ENCODE measurements at places on chromosomes 13 and 19. TPM values are rescaled to one million over a fixed set of nuclear protein-coding genes. Genes with fewer than 3 reads are reported as not detected.

Gene ZNF98
- total RNA-seq = not detected

Gene CERS1
- 15.7 TPM for total RNA-seq

Gene VSTM2B
- 0.18 TPM for total RNA-seq

Gene S1PR5
- total RNA-seq = not detected

- peaks cover 21% of the 10 kb centered on the region for H3K27me3 ChIP-seq
- no peak overlapping the region for H3K27ac ChIP-seq
- no peak for DNase-seq
- peaks cover 15% of the 10 kb centered on the region for H3K4me1 ChIP-seq
- peak overlapping the region; percentile 86 for H3K4me3 ChIP-seq
These were observed 7.2 kb downstream of the SLITRK5 start for GRCh38 chr13:87678372-87678752.

GRCh38 chr13:77913003-77913402, 5.6 kb downstream of the EDNRB start:
- H3K27ac ChIP-seq = no peak overlapping the region
- H3K4me3 ChIP-seq = no peak overlapping the region
- H3K27me3 ChIP-seq = no peaks in the 10 kb centered on the region
- peaks cover 2% of the 10 kb centered on the region for H3K4me1 ChIP-seq
- H3K36me3 ChIP-seq = no peaks in the 10 kb centered on the region
- no peak for DNase-seq

- DNase-seq = peak; percentile 14
- no peaks in the 10 kb centered on the region for H3K27me3 ChIP-seq
- no peaks in the 10 kb centered on the region for H3K36me3 ChIP-seq
- H3K27ac ChIP-seq = peak overlapping the region; percentile 96
- H3K4me3 ChIP-seq = no peak overlapping the region
These were observed 101.0 kb upstream of the DACH1 start for GRCh38 chr13:71967990-71968389.

DNA sequence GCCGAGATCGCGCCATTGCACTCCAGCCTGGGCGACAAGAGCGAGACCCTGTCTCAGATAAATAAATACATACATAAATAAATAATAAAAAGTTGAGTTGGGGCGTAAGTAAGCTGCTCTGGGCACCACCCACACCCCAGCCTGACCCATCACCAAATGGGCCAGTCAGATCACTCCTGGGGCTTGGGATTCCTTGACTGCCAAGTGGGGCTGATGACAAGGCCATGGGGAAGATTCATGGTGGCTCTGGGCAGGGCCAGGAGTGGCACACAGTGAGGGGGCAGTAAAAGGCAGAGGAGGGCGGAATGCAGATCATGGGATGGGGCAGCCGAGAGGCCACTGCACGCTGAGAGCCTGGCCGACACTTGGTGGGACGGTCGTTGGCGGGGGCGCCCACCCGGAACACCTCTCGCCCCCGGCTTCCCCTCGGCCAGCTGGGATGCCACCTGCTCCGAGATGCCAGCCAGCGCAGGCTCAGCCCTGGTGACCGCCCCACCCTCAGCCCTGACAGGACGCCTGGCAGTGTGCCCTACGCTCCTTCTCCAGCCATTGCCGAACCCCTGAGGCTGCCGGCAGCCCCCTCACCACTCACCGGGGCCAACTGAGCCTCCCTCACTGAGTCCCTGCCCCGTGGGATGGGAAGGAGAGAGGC, 10.9 kb downstream of the ZNF653 start:
- H3K4me1 ChIP-seq = no peaks in the 10 kb centered on the region
- H3K4me3 ChIP-seq = no peak overlapping the region
- H3K27me3 ChIP-seq = peaks cover 11% of the 10 kb centered on the region
- no peak for DNase-seq
- peaks cover 8% of the 10 kb centered on the region for H3K36me3 ChIP-seq

All from endothelial cell (in vitro differentiated cells).